ENCODE measurements at places on chromosomes 13 and 19. TPM values are rescaled to one million over a fixed set of nuclear protein-coding genes. Genes with fewer than 3 reads are reported as not detected.

GRCh38 chr13:88590574-88590973 lies 919.4 kb downstream of the SLITRK5 start:
- no peak overlapping the region for H3K27ac ChIP-seq
- DNase-seq, result no peak
- H3K36me3 ChIP-seq, result no peaks in the 10 kb centered on the region
- peaks cover 2% of the 10 kb centered on the region for H3K4me1 ChIP-seq

DNA sequence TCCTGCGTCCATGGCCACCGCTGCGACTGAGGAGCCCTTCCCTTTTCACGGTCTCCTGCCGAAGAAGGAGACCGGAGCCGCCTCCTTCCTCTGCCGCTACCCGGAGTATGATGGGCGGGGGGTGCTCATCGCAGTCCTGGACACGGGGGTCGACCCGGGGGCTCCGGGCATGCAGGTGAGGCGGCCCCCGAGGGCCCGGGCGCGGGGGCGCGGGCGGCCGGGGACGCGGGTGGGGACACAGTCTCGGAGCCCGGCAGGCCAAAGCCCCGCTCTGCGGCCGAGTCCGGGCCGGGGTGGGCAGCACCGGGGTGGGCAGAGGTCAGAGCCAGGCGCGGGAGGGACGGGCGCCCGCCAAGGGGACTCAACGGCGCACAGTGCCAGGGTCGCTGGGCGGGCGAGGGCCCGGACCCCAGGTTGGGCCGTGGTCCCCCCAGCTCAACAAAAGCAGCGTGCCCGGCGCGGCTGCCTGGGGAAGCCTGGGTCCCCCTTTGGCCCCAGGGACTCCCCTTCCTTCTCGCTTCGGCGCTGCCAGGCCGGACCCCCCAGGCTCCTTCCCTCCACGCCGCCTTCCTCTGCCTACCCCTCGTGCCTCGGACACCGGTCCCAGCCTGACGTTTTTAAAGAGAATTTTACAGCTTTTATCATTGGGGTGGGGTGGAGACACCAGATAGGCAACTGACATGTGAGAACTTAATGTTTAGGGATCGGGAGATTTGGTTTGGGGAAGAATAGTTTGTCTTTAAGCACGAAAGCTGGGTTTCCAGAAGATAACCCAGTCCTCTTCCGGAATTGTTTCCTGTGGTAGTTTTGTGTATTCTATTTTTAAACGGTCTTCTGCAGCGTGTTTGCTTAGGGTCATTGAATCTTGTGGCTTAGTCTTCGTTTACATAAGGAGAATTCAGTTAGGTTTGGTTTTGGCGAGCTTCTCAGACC lies 509 bp downstream of the TPP2 start:
- H3K4me3 ChIP-seq, result peak overlapping the region; percentile 94
- peaks cover 14% of the 10 kb centered on the region for H3K36me3 ChIP-seq
- no peaks in the 10 kb centered on the region for H3K27me3 ChIP-seq
- H3K4me1 ChIP-seq, result peaks cover 54% of the 10 kb centered on the region
- DNase-seq, result no peak

DNA sequence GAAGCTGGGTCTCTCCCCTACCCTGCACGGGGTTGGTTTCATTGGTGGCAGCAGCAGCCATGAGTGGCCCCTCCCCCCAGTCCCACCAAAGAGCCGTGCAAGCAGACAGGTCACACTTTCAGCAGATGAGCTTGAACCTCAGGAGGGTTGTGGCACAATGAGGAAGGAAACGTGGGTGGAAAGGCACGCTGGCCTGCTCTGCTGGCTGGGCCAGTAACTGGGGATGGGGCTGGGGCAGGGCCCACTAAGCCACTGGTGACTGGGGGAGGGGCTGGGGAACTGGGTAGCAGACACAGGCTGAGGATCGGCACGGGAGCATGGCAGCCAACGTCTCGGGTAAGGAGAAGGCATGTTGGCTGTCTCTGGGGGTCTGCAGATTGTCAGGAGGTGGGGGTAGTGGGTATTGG lies at the start of gene P2RY11:
TSS of gene P2RY11 (plus strand) at position 289 of the 407 bp plus-strand sequence. CDS start at position 318, 29 bp downstream.
- peaks cover 38% of the 10 kb centered on the region for H3K4me1 ChIP-seq
- peak; percentile 64 for DNase-seq
- H3K27me3 ChIP-seq, result no peaks in the 10 kb centered on the region

DNA sequence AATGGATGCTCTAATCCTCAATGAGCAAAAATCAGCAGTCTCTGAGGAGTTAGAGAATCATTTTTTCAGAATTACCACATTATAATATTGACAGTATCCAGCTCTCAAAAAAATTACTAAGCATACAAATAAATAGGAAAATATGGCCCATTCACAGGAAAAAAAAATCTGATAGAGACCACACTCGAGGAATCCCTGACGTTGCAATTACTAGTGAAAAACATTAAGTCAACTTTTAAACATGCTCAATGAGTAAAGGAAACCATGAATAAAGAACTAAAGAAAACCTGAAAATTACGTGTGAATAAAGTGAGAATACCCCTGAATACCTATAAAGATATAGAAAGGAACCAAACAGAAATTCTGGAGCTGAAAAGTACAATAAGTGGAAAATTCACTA lies 38.7 kb upstream of the ZNF780A start:
- peaks cover 53% of the 10 kb centered on the region for H3K27me3 ChIP-seq
- no peak for DNase-seq
- no peaks in the 10 kb centered on the region for H3K4me1 ChIP-seq
- H3K36me3 ChIP-seq, result no peaks in the 10 kb centered on the region

DNA sequence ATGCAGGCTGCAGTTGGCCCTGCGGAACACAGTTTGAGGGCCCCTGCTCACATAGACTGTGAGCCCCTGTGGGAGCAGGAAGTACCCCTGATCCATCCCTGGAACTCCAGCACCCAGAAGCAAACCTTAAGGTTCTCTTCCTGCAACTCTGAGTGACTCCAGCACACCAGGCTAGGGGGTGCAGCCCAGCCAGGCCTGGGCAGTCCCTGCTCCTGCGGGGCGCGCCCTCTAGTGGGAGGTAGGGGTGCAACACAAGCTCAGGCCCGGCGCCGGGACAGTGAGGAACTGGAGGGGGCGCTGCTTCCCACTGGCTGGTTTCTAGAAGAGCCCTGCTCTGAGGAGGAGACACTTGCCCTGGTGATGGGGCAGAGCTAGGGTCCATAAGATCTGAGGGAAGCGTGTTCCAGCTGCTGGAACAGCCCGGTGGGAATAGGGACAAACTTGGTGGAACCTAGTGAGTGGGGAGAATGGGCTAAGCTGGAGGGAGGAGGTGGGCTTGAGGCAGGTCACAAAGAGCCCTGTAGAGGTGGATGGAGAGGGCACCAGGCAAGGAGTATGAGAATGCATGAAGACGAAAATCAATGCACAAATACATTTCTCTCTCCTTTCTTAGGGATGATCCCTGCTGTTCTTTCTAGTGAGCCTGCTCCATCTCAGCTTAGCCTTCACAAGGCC lies 5.0 kb downstream of the ZSCAN5A start:
- no peak overlapping the region for H3K4me3 ChIP-seq
- H3K4me1 ChIP-seq, result peaks cover 15% of the 10 kb centered on the region
- DNase-seq, result peak; percentile 75

- H3K4me1 ChIP-seq, result peaks cover 2% of the 10 kb centered on the region
- H3K27ac ChIP-seq, result no peak overlapping the region
- H3K36me3 ChIP-seq, result peaks cover 29% of the 10 kb centered on the region
- H3K4me3 ChIP-seq, result no peak overlapping the region
- no peaks in the 10 kb centered on the region for H3K27me3 ChIP-seq
These were observed 24.0 kb downstream of the ALG5 start for GRCh38 chr13:36975172-36975571.

- peaks cover 4% of the 10 kb centered on the region for H3K36me3 ChIP-seq
- no peak for DNase-seq
- no peak overlapping the region for H3K27ac ChIP-seq
- peaks cover 9% of the 10 kb centered on the region for H3K4me1 ChIP-seq
- H3K27me3 ChIP-seq, result peaks cover 14% of the 10 kb centered on the region
These were observed 7.3 kb downstream of the METTL21C start for GRCh38 chr13:102687520-102687919.

GRCh38 chr19:53662209-53662608 lies 30.4 kb downstream of the DPRX start:
- no peak overlapping the region for H3K4me3 ChIP-seq
- no peaks in the 10 kb centered on the region for H3K36me3 ChIP-seq
- DNase-seq, result no peak

DNA sequence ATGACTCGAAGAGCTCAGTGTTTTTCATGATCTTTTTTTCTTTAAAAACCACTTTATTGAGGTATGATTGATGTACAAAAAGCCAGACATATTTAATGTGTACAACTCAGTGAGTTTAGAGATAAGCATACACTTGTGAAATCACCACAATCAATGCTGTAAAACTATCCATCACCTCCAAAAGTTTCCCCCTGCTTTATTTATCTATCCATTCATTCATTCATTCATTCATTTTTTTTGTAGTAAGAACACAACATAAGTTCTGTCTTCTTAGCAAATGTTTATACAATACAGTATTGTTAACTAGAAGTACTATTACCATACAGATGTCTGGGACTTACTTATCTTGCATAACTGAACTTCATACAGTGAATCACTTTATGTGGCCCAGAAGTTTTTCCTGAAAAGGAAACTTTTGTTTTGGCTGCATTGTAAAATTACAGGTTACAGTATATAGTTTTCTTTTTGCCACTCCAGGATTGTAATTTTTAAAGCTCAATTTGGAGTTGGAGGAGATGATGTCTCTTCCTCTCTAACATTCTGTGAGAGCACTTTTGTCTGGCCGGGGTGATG lies 6.7 kb downstream of the RAP2A start:
- no peaks in the 10 kb centered on the region for H3K27me3 ChIP-seq
- H3K4me3 ChIP-seq, result no peak overlapping the region
- peaks cover 7% of the 10 kb centered on the region for H3K36me3 ChIP-seq

DNA sequence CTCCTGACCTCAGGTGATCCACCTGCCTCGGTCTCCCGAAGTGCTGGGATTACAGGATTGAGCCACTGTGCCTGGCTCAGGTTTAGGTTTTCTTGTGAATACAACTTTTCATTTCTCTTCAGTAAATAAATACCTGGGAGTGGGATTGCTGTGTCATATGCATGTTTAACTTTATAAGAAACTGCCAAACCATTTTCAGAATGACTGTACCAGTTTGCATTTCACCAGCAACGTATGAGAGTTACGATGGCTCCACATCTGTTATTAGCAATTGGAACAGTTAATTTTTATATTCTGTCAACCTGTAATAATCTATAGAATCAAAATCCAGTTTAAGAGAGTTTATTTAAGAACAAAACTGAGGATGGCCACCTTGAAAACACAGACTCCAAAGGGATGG lies 52.2 kb downstream of the TEX26 start:
- no peaks in the 10 kb centered on the region for H3K36me3 ChIP-seq
- DNase-seq, result no peak
- no peaks in the 10 kb centered on the region for H3K4me1 ChIP-seq
- no peak overlapping the region for H3K27ac ChIP-seq
- H3K4me3 ChIP-seq, result no peak overlapping the region

DNA sequence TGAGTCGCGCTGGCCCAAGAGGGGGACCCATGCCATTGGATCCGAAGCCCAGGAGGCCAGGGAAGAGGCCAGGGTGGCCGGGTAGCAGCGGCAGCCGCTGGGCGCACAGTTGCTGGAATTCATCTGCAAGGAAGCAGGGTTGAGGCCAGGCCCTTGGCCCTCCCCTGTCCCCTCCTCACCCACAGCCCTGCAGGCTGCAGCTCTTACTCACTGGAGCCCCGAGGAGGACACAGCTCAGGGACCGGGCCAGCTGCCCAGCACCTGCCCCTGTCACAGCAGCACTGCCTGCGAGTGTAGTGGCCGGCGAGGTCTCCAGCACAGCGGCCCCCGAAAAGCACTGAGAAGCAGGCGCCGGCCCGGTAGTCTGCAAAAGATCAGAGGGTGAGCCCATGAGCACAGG lies 11.2 kb downstream of the FBN3 start:
- H3K4me3 ChIP-seq, result no peak overlapping the region
- no peak for DNase-seq

- peaks cover 3% of the 10 kb centered on the region for H3K4me1 ChIP-seq
- peaks cover 29% of the 10 kb centered on the region for H3K36me3 ChIP-seq
- DNase-seq, result no peak
- H3K27ac ChIP-seq, result no peak overlapping the region
- no peak overlapping the region for H3K4me3 ChIP-seq
These were observed 47.3 kb downstream of the DNAJC3 start for GRCh38 chr13:95724252-95724651.

GRCh38 chr13:20465218-20465879 lies 60.3 kb downstream of the CRYL1 start:
- H3K27ac ChIP-seq, result no peak overlapping the region
- DNase-seq, result no peak
- no peaks in the 10 kb centered on the region for H3K36me3 ChIP-seq

DNA sequence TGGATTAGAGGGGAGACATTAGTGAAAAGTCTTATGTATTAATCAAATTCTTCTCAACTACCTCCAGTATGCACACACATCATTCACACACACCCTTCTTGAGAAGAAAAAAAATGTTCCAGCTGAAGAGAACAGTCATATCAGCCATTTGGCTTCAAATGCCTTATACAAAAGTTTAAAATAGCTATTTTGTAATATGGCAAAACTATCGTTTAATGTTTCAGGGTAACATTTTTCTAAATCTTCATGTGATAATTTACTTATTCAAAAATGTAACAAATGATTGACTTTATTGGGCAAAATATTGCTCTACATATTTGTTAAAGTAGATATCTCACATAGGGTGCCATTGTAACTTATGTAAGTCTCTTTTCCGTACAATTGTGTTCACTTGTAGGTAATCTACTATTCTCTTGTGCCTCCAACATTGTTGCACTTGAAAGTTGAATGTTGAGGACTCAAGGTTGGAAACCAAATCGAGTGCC lies 13.6 kb downstream of the ZIC2 start:
- no peaks in the 10 kb centered on the region for H3K36me3 ChIP-seq
- no peak for DNase-seq
- H3K27me3 ChIP-seq, result peaks cover 89% of the 10 kb centered on the region
- H3K4me3 ChIP-seq, result peak overlapping the region; percentile 32

DNA sequence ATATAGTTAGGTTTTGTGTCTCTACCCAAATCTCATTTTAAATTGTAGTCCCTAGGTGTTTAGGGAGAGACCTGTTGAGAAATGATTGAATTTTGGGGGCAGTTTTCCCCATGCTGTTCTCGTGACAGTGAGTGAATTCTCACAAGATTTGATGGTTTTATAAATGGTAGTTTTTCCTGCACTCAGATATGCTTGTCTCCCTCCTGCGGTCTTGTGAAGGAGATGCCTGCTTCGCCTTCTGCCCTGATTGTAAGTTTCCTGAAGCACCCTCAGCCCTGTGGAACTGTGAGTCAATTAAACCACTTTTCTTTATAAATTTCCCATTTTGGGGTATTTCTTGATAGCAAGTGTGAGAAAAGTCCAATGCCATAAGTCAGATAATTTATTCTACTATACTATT lies 1977.5 kb upstream of the PCDH20 start:
- no peaks in the 10 kb centered on the region for H3K4me1 ChIP-seq
- H3K4me3 ChIP-seq, result no peak overlapping the region
- H3K27ac ChIP-seq, result no peak overlapping the region
- H3K27me3 ChIP-seq, result no peaks in the 10 kb centered on the region

GRCh38 chr13:50268500-50268899 lies 253.3 kb downstream of the KCNRG start:
- peaks cover 16% of the 10 kb centered on the region for H3K27me3 ChIP-seq
- DNase-seq, result no peak
- no peaks in the 10 kb centered on the region for H3K36me3 ChIP-seq
- no peak overlapping the region for H3K4me3 ChIP-seq

The STOML3 gene
- not detected for total RNA-seq

The VSTM2B gene
- not detected for total RNA-seq

The KLK2 gene
- total RNA-seq, result 0.44 TPM

The LACC1 gene
- 4.8 TPM for total RNA-seq

The CDC42EP5 gene
- not detected for total RNA-seq

The FCAR gene
- not detected for total RNA-seq

The IZUMO2 gene
- not detected for total RNA-seq

The PCDH9 gene
- 0.17 TPM for total RNA-seq

The CRX gene
- total RNA-seq, result not detected

All from activated naive CD8-positive, alpha-beta T cell treated with anti-CD3 and anti-CD28 coated beads, Interleukin-2, amount 10 ng/mL, durations not matched to agents 7 days and 5 days (primary cell).